ENCODE measurements at places on chromosomes 2 and 18.
A peak's percentile ranks its signal among the peaks of the same experiment; 100 is the strongest.

DNA sequence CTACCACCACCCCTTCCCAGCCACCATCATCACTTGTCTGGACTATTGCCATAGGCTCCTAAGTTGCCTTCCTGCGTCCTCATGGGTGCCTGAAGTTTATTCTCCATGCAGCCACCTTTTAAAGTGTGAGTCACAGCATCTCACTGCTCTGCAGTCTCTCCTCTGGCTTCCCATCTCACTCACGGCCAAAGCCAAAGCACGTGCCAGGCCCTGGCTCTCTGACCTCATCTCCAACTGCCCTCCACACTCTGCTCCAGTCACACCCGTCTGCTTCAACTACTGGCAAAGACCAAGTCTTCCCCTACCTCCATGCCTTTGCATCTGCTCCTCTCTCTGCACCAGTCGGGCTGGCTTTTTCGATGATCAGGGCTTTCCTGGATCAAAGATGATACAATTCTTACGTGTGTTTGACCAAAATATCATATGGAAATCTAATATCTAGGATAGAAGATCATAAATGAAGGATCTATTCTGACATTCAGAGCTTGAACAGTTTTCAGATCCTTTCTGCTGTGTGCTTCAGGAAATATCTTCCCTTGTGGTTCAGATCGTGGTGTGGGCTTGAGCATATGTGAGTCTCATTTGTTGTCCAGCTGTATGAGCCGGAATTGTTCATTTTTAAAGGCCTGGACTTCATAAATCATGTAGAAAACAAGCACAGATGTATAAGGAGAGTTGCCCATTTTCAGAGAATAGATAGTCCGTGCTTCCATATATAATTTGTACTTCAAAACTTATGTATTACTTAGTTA, 175.6 kb downstream of the PRKCE start:
- no peak for DNase-seq

DNA sequence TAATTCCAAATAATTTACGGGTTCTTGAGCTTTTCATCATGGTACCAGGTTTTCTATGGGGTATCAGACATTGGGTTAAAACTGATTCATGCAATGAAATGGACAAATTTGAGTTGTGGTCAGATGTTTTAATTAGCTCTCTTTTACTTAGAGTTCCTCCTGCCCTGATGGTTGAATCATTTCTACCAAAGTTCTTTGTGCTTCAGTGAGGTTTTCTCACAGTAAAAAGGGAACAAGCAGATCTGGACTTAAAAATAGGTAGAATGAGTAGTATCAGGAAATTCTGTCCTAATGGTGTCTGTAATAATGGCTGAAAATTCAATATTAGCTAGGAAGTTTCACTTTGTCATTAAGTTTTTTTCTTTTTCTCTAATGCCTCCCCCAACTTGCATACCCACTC, 159.7 kb upstream of the LRRTM1 start:
- DNase-seq, result no peak

- peak; percentile 43 for DNase-seq
Observed at GRCh38 chr18:31610286-31611205, 18.9 kb downstream of the TTR start.

DNA sequence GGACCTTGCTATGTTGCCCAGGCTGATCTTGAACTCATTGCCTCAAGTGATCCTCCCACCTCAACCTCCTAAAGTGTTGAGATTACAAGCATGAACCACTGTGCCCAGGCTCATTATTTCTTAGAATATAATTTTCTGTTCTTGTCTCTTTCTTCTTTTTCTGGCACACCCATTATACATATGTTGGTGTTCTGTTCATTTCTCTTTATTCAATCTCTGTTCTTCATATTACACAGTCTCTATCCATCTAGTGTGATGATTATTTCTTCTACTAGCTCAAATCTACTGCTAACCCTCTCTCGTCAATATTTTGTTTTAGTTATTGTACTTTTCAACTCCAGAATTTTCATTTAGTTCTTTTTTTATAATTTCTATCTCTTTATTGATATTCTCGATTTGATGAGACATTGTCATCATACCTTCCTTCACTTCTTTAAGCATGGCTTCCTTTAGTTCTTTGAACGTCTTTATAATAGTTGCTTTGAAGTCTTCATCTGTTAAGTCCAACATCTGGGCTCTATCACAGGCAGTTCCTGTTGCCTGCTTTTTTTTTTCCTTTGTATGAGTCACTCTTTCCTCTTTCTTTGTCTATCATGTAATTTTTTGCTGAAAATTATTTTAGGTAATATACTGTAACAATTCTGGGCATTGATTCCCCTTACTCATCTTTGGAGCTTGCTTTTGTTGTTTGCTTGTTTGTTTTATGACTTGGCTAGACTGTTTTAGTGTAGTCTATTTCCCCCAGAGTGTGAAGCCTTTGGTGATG, 196.4 kb upstream of the NABP1 start:
- no peak for DNase-seq

DNA sequence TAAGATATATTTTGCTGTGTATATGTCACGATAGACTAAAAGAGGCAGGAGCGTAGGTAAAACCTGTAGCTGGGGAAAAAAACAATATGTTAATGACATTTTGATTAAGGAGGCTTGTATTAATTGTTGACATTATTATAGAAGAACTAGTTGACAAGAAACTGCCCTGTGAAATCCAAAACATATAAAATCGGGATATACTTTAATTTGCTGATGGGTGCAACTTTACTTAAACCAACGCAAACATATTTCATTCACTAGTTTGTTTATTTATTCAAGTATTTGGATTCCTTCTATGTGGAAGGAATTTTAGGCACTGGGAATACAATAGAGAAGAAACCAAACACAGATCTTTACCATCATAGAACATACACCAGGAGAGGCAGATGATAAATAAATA, 8.0 kb downstream of the WDR7 start:
- no peak for DNase-seq

DNA sequence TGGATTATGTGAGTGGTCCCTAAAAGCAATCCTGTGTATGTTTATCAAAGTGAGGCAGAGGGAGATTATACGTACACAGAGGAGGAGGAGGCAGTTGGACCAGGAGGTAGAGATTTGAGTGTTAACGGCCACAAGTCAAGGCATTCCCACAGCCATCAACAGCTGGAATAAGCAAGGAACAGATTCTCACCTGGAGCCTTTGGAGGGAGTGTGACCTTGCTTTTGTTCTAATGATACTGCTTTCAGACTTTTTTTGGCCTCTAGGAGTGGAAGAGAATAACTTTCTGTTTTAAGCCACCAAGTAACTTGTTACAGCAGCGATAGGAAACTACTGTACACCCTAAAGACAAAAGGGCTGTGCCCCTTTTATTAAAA, 18.1 kb downstream of the LCLAT1 start:
- DNase-seq, result no peak

GRCh38 chr2:119821266-119821665, 61.5 kb downstream of the PTPN4 start:
- DNase-seq, result no peak

DNA sequence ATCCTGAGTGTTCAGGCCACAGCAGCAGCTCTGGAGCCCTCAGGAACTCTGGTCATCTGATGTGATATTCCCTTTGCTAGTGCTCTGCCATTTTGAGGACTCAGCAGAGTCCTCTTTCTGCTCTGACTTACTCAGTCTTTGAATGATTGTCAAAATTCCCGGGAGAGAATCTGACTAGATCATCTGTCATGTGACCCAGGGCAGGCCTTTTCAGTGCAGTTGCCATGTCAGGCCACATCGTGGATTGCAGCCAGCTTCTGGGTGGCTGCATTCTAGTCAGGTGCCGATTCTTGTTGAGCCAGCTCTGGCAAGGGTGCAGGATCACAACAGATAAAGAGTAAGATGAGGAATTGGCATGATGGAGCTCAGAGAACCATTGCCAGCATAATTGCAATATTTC, 795.6 kb downstream of the CPS1 start:
- DNase-seq, result peak; percentile 1

DNA sequence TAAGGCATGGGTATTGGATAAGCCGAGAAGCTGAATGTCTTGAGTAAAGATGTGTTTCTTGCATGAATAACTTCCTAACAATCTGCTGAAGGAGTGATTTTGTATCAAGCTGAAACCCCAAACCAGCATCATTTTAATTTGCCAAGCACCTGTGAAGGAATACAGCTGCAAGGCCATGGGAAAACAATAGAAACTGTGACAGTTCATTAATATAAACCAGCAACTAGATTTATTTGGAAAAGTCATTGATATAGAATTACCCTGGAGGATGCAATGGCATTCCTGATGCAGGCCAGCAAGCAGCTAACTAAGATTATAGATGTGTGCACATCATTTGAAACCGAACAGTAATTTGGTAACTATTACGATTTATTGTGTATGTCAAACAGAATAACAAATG, 155.7 kb upstream of the TCF4 start:
- DNase-seq, result no peak

DNA sequence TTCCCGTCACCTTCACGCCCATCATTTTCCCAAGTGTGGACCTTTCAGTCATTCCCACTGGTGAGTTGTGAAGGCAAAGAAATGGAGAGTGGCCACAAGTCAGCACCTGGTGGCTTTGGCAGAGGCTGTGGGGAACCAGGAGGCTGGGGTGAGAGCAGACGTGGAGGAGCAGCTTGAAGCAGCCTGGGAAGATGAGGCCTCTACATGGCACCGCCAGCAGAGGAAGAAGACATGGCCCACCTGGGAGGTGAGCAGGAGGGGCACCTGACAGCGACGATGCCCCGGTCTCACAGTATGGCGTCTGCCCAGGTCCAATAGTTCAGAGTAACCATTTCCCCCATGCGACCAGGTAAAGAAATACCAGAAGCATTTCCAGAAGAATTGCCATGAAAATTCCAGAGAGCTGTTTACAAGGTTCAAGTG, 69.0 kb downstream of the TPO start:
- no peak for DNase-seq

DNA sequence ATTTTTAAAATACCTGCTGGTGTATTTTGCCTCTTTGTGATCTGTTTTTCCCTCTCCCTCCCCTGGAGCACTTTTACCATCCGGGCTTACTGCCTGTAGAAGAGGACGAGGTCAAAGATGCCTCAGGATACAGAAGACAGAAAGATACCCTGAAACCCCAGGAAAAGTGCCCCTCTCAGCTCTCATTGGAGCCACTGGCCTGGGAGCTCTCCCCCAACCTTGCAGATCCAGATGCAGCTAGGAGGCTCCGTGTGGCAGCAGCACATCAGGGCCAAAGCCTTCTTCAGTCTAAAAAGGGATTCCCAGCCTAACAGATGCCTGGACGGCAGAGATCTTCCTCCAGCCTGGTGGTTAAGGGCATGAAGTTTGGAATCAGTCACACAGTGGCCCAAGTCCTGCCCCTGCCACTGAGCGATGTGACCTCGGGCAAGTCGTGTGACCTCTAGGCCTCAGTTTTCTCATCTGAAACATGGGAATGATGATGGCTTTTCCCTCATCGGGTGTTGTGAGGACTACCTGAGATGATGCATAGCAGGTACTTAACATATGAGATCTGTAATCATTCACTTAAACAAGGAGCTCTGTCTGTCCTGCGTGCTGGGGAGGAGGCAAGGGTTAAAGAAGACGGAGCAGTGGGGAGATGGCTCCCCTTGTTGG, 239.4 kb downstream of the DYSF start:
- DNase-seq, result no peak

DNA sequence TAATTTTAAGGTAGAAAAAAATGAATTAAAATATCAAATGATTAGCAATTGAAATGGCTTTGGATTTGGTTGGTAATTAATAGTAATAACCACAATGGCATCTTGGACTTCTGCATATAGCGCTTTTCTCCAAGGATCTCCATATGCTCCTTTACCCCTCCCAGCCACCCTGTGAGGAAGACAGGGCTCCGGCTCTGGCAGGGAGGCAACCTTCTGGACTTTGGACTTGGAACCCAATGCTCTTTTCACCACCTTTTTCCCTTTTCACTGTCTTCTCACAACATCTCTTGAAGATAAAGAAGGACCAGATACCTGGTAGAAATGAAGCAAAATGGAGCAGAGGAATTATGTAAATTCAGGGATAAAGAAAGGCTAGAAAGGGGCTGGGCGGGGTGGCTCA, 23.8 kb upstream of the SERTAD2 start:
- DNase-seq, result no peak

DNA sequence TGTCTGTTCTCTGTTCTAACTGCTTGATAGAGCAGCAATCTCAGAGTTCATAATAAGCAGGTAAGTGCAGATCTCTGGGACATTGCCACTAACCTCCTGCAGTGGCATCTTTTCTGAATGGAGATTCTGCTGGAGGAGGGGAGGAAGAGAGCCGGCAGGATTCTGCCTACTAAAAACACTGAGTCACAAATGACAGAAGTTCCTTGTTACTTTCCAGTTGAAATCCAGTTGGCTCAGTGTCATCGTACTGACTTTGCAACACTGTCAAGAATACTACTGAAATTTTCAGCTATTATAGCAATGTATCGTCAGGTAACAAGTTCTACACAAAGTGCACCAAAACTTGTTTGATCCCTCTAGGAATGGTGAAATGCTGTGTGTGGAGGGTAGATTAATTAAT, 79.6 kb upstream of the ST6GAL2 start:
- DNase-seq, result no peak

GRCh38 chr2:40957508-40957907, 505.6 kb upstream of the SLC8A1 start:
- no peak for DNase-seq

DNA sequence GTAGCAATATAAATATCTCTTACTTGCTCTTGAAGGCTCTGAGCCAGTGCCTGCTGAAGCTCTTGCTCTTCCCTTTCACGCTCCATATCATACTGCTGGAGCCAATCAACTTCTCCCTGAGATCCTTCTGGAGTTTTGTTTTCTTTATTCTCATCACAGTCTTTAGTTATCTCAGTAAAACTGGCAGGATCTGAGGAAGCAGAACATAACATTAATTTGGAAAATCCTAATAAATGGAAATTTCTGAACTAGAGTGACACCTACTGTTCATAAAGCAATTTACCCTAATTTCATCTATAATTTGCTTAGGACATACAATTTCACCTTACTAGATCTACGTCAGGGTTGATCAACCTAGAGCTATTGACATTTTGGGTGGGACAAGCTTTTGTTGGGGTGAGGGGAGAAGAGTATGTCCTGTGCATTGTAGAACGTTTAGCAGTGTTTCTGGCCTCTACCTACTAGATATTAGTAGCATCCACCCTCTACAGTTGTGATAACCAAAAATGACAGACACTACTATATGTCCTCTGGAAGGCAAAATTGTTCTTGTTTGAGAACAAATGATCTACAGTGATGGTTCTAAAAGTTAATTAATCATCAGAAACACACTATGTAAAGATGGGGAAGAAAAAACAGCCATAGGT, 47.2 kb downstream of the VIL1 start:
- peak; percentile 26 for DNase-seq

- no peak for DNase-seq
Observed at GRCh38 chr18:72986103-72986502, 118.3 kb upstream of the NETO1 start.

GRCh38 chr2:163657281-163657656, 78.5 kb downstream of the FIGN start:
- DNase-seq, result no peak

GRCh38 chr18:58021504-58021903, 22.5 kb upstream of the NEDD4L start:
- DNase-seq, result no peak

DNA sequence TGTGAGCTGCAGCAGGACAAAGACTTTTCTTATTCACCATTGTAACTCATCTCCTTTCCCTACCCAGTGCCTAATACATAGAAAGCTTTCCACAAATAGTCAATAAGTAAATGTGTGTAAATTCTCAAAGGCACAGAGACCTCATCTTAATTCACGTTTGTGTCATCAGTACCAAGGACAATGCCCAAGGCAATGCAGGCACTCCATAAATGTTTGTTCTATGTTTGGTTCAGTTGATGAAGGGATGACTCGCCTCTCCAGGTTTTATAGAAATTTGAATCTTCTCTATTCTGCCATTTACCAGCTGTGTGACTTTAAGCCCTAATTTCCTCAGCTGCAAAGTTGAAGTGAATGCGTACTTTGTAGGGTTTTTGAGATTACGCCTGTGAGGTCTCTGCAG, 2.1 kb upstream of the MOGAT1 start:
- no peak for DNase-seq

Measured in NCI-H1417 (cell line).